ENCODE measurements at places on chromosomes 4 and X.

- DNase-seq: no peak
Measured at GRCh38 chr4:143667461-143667860, 33.0 kb downstream of the FREM3 start.

DNA sequence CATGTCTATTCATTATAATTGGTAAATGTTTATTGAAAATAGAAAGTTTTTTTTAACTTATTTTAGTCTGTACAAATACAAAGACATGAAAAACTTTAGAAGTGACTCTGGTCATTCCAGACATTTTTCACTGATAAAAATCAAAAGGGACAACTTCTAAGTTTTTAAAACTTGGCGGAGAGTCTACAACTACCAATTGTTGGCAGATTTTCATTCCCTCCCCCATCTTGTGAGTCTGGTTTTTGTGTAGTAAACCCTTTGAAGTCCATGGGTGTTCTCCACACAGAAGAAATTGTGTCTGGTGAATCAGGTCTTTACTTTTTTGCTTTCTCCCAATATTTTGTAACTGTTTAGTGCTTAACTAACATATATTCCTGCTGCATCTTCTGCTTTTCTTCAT, 336.5 kb downstream of the PDGFC start:
- DNase-seq: no peak

DNA sequence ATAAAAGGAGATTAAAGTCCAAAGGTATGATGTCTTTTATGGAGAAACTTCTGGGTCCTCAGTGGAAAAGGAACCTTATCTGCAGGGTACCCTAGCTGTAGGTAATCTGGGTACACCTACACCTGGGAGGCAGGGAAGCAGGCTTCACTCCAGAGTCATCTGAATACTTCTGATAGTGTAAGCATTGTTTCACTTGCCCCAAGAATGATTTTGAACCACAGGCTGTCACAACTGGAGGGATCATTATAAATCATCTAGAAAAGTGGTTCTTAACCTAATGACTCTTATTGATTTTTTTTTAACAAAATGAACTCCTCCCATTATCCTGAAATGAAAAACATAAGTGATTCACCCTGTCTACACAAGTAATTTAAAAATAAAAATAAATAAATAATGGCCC, 44.0 kb upstream of the STK26 start:
- no peak for DNase-seq

DNA sequence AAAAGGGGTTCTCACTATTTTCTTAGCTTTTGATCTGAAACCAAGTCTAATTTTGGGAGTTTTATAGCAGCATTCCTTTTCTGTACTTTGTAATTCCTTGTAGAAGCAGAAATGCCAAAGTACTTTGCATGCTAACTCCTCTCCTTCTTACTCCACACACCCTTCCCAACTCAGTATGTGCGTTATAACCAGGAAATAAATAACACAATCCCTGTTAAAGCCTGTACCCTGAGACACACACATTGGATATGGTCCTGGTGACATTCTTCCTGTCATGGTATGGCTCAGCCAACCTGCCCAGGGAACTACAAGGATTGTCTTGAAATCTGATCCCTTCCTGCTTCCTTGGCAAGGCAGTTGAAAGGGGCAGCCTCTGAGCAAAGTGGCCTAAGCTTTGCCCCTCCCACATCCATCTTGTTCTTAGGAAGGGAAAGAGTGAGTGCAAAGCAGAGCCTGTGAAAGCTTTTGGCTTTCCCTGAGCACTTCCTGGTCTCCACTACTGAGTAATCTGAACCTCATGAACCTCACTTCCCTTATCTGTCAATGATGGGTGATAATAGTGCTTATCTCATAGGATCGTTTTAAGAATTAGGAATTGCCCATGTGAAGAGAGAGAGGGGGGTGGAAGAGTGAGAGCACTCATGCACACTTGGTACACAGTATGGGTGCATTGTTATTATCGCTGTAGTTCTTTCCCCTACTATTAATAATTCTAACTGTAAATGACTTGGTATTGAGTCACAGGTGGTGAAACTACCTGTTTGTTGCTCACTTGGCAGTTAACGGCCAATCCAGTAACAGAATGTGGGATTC, 109.3 kb downstream of the AFF2 start:
- DNase-seq: no peak

GRCh38 chr4:114093221-114093715, 113.8 kb upstream of the ARSJ start:
- DNase-seq: no peak

- no peak for DNase-seq
Measured at GRCh38 chrX:54066841-54067240, 22.6 kb upstream of the PHF8 start.

DNA sequence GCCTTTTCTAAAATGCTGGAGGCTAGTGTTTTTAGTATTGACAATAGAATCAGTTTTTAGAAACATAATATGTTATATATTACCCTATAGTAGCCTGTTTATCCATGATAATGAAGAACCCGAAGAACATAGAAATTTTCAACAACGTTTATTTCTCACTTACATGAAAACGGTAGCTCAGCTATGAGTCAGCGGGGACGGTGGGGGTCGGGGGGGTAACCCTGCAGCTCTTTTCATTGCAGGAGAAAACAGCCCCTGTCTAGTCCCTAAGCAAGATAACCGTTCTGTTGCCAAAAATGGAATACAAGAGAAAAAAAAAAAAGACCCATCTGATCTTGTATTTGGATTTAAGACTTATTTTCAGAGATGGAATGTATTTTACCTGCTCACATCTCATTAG, 1758.4 kb upstream of the AGA start:
- no peak for DNase-seq

DNA sequence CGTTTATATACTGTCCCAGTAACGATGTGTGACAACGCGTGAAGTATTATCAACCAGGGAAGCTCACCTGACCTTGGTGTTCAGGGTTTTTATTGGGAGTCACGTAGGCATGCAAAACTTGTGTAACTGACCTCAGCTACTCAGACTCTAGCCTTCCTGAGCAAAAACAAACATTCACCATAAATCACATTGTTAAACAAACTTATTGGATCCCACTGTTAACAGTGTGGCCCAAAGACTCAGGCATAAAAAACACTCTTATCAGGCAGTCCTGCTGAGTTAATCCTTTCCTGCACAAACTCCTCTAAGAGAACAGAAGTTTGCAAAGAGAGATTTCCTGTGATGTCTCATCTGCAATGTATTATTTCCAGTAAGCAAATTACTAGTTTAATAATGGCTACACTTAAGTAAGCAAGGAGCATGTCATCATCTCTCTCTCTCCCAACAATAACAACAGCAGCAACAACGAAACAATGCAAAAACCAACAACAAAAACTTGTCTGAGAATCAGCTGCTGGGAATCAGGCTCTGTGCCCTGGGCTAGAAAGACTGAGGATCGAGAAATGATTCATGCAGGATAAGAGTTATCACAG, 12.0 kb downstream of the GAGE1 start:
- no peak for DNase-seq

GRCh38 chrX:19863212-19863856, 24.1 kb downstream of the SH3KBP1 start:
- DNase-seq: no peak

GRCh38 chr4:35934320-35934981, 309.9 kb downstream of the ARAP2 start:
- DNase-seq: no peak

- no peak for DNase-seq
Measured at GRCh38 chr4:128768373-128768996, 41.0 kb upstream of the JADE1 start.

DNA sequence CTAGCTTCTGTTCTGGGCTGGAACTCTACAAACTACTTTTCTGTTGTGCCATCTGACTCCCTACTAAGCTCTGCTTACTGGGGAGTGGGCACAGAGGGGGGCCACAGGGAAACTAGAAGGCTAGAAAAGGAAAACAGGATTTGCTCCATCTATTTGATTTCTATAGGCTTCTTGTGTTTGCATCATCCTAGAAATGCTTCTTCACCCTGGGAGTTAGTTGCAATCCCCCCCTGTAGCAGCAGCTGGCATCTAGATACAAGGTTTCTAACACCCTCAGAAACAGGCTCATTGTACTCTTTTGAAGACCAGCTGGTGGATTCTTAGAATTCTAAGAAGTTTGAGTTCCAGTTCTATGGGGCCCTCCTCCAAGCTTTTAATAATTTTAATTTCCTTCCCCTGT, 213.4 kb downstream of the TMA16 start:
- no peak for DNase-seq

Measured in frontal cortex (tissue), 4 donors.